ENCODE measurements at places on chromosomes 7 and 10. TPM values are rescaled to one million over a fixed set of nuclear protein-coding genes. Genes with fewer than 3 reads are reported as not detected.

DNA sequence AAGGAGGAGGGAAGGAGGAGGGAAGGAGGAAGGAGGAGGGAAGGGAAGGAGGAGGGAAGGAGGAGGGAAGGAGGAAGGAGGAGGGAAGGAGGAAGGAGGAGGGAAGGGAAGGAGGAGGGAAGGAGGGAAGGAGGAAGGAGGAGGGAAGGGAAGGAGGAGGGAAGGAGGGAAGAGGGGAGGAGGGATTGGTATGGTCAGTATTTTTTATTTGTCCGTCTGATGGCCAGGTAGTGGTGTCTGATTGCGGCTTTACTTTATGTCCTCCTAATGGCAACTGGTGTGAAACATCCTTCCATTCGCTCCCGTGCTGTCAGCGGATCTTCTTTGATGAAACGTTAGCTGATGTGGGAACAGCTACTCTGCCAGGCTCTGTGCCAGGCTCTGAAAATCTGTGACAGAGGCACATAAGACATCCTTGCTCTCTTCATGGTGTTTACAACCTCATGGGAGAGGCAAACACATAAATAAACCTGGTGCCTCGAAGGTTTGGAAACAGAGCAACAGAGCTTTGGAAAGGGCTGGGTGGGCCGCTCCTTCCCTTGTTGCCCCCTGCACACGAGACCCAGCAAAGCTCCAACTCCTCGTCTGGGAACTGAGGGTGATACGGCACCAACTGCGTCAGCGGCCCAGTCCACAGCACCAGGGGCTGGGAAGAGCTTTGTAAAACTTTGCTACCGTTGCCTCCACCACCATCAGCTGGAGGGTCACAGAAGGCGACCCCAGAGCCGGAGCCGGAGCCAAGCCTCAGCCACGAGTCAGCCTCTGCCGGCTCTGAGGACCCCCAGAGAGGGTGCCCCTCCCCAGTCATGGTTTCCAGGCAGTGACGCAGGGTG lies 40.3 kb downstream of the PDGFA start:
- peaks cover 8% of the 10 kb centered on the region for H3K4me1 ChIP-seq
- H3K27me3 ChIP-seq: peaks cover 73% of the 10 kb centered on the region
- no peak overlapping the region for H3K4me3 ChIP-seq
- H3K36me3 ChIP-seq: peaks cover 17% of the 10 kb centered on the region
- no peak overlapping the region for H3K27ac ChIP-seq
- no peak for DNase-seq

GRCh38 chr7:425794-426188 lies 93.9 kb downstream of the PDGFA start:
- no peak overlapping the region for H3K27ac ChIP-seq
- DNase-seq: no peak
- H3K36me3 ChIP-seq: no peaks in the 10 kb centered on the region
- no peaks in the 10 kb centered on the region for H3K4me1 ChIP-seq

DNA sequence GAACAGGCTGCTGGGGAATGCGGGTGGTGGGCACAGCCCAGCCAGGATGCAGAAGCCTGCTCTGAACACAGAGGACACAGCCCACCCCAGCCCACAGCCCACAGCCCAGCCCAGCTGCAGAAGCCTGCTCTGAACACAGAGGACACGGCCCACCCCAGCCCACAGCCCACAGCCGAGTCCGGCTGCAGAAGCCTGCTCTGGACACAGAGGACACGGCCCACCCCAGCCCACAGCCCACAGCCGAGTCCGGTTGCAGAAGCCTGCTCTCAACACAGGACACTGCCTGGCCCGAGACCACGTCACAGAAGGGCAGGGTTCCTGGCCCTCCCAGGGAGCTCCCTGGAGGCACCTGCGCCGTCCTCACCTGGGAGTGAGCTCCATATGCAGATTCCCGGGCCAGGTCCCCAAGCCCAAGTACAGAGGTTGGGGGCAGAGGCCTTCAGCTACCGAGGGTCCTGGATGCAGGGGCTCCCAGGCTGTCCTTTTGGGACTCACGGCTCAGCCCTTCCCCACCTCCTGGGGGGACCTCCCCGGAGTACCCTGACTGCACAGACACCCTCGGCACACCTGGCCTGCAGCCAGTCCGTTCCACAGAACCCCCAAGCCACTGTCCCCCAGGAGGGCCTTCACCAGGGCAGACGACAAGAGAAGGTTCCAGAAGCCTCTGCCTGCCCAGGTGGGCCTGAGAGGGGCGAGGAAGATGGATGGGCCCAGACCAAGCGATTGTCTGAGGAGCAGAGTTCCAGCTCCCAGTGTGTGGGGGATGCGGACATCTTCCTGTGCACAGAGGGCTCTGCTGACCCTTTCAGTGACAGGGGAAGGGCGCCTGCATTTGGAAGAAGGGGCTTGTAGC lies 23.7 kb upstream of the FOXL3 start:
- H3K4me3 ChIP-seq: no peak overlapping the region
- no peak for DNase-seq
- H3K27ac ChIP-seq: no peak overlapping the region
- H3K27me3 ChIP-seq: peaks cover 79% of the 10 kb centered on the region

DNA sequence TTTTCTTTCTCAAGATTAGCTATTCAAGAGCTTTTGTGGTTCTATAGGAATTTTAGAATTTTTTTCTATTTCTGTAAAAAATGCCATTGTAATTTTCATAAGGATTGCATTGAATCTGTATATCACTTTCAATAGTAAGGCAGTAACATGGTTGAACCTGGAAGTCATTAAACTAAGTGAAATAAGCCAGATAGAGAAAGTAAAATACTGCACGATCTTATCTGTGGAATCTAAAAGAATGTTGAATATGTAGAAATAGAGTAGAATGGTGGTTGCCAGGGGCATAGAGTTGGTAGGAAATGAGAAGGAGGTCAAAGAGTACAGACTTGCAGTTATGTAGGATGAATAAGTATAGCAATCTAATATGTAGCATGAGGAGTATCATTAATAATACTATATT lies 1073.5 kb upstream of the LRRN3 start:
- H3K36me3 ChIP-seq: no peaks in the 10 kb centered on the region
- H3K4me1 ChIP-seq: no peaks in the 10 kb centered on the region
- no peak overlapping the region for H3K4me3 ChIP-seq
- no peaks in the 10 kb centered on the region for H3K27me3 ChIP-seq

- H3K27me3 ChIP-seq: no peaks in the 10 kb centered on the region
- H3K27ac ChIP-seq: no peak overlapping the region
- no peak for DNase-seq
- no peaks in the 10 kb centered on the region for H3K4me1 ChIP-seq
- no peak overlapping the region for H3K4me3 ChIP-seq
Observed at GRCh38 chr7:120553491-120553890, 280.5 kb downstream of the KCND2 start.

GRCh38 chr7:151732834-151733592 lies 143.9 kb downstream of the PRKAG2 start:
- DNase-seq: no peak
- H3K4me1 ChIP-seq: peaks cover 15% of the 10 kb centered on the region
- H3K4me3 ChIP-seq: no peak overlapping the region
- H3K27me3 ChIP-seq: no peaks in the 10 kb centered on the region
- no peak overlapping the region for H3K27ac ChIP-seq

GRCh38 chr10:32957341-32958084 lies 517 bp downstream of the ITGB1 start:
- H3K27ac ChIP-seq: peak overlapping the region; percentile 97
- H3K4me3 ChIP-seq: peak overlapping the region; percentile 98

- no peaks in the 10 kb centered on the region for H3K4me1 ChIP-seq
- DNase-seq: no peak
- H3K27ac ChIP-seq: no peak overlapping the region
- no peaks in the 10 kb centered on the region for H3K27me3 ChIP-seq
Observed at GRCh38 chr7:118974836-118975235, 750.3 kb downstream of the ANKRD7 start.

DNA sequence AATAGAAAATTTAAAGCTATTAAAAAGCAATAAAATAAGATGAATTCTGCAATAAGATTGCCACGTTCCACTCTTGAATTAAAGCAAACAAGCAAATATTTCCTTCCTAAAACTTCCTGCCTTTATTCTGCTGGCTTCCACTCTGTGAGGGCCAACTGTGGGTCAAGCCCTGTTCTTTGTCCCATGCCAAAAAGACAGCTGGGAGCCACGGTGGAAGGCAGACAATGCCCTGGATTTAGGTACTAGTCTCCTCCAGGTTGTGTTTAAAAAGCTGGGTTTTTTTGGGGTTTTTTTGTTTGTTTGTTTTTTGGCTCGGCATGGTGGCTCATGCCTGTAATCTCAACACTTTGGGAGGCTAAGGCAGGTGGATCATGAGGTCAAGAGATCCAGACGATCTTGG lies 39.1 kb downstream of the LRRTM3 start:
- no peak overlapping the region for H3K27ac ChIP-seq
- H3K36me3 ChIP-seq: no peaks in the 10 kb centered on the region
- no peak for DNase-seq
- peaks cover 4% of the 10 kb centered on the region for H3K27me3 ChIP-seq
- no peaks in the 10 kb centered on the region for H3K4me1 ChIP-seq

GRCh38 chr7:132191418-132191817 lies 384.9 kb downstream of the PLXNA4 start:
- no peak for DNase-seq
- H3K27ac ChIP-seq: no peak overlapping the region
- H3K4me1 ChIP-seq: no peaks in the 10 kb centered on the region
- H3K4me3 ChIP-seq: no peak overlapping the region
- H3K36me3 ChIP-seq: no peaks in the 10 kb centered on the region
- H3K27me3 ChIP-seq: peaks cover 65% of the 10 kb centered on the region

- peak; percentile 22 for DNase-seq
- H3K27ac ChIP-seq: no peak overlapping the region
- H3K4me1 ChIP-seq: peaks cover 32% of the 10 kb centered on the region
- H3K36me3 ChIP-seq: no peaks in the 10 kb centered on the region
Observed at GRCh38 chr10:14382022-14382421, 51.3 kb upstream of the FRMD4A start.

DNA sequence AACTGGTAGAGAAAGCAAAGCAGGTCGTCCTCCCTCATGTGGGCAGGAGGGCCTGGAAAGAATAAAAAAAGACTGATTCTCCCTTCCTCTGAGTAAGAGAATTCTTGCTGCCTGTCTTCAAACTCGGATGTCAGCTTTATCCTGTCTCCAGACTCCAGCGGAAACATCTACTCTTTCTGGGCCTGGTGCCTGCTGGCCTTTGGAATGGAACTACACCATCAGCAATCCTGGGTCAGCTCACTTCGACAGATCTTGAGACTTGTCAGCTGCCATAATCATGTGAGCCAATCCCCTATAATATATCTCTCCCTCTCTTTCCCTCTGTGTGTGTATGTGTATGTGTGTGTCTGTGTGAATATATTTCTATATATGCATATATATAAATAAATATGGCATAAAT lies 411.0 kb upstream of the DPP6 start:
- no peaks in the 10 kb centered on the region for H3K4me1 ChIP-seq
- H3K4me3 ChIP-seq: no peak overlapping the region
- no peak overlapping the region for H3K27ac ChIP-seq
- DNase-seq: no peak
- no peaks in the 10 kb centered on the region for H3K27me3 ChIP-seq
- H3K36me3 ChIP-seq: no peaks in the 10 kb centered on the region

DNA sequence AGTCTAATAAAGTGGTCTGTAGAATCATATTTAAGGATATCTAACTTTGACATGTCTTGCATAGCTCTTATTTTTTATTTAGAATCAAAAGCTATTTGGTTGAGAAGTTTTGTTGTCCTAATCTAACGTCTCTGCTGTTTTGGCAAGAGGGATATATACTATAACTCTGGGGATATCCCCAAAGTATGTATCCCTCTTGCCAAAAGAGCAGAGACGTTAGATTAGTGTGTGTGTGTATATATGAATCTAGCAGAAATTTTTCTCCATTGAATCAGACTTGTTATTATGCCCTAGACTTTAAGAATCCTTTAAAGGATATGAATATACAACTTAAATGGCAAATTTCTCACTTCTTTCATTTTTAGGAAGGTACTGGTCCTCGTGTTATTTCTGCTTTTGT lies 9.6 kb downstream of the SMC3 start:
- peaks cover 6% of the 10 kb centered on the region for H3K4me1 ChIP-seq
- no peak overlapping the region for H3K27ac ChIP-seq
- H3K4me3 ChIP-seq: no peak overlapping the region
- H3K27me3 ChIP-seq: no peaks in the 10 kb centered on the region

GRCh38 chr7:142445019-142445686 lies 187.3 kb upstream of the PRSS58 start:
- no peak overlapping the region for H3K27ac ChIP-seq
- peaks cover 11% of the 10 kb centered on the region for H3K4me1 ChIP-seq
- no peaks in the 10 kb centered on the region for H3K36me3 ChIP-seq
- H3K27me3 ChIP-seq: peaks cover 33% of the 10 kb centered on the region
- peak; percentile 9 for DNase-seq
- H3K4me3 ChIP-seq: no peak overlapping the region

Gene PRSS2
- 0.64 TPM for total RNA-seq

Gene TAS2R41
- total RNA-seq: not detected

Gene ATOH7
- total RNA-seq: not detected

Measured in Calu3 (cell line).